ENCODE measurements at places on chromosomes 12 and 14. TPM values are rescaled to one million over a fixed set of nuclear protein-coding genes. Genes with fewer than 3 reads are reported as not detected.

- H3K4me3 ChIP-seq = no peak overlapping the region
- no peaks in the 10 kb centered on the region for H3K36me3 ChIP-seq
- H3K27me3 ChIP-seq = no peaks in the 10 kb centered on the region
- H3K4me1 ChIP-seq = peaks cover 28% of the 10 kb centered on the region
- DNase-seq = no peak
Measured at GRCh38 chr12:27284751-27285150, 40.7 kb downstream of the STK38L start.

GRCh38 chr14:62322216-62322615 lies 560.0 kb downstream of the SNAPC1 start:
- DNase-seq = no peak
- H3K4me3 ChIP-seq = no peak overlapping the region
- no peaks in the 10 kb centered on the region for H3K27me3 ChIP-seq
- no peaks in the 10 kb centered on the region for H3K36me3 ChIP-seq
- no peaks in the 10 kb centered on the region for H3K4me1 ChIP-seq

GRCh38 chr12:99119449-99119848 lies 474.4 kb downstream of the APAF1 start:
- no peak for DNase-seq
- H3K27me3 ChIP-seq = no peaks in the 10 kb centered on the region
- no peaks in the 10 kb centered on the region for H3K4me1 ChIP-seq
- no peaks in the 10 kb centered on the region for H3K36me3 ChIP-seq
- H3K27ac ChIP-seq = no peak overlapping the region

GRCh38 chr12:23843958-23844357 lies 105.5 kb downstream of the SOX5 start:
- DNase-seq = no peak
- no peaks in the 10 kb centered on the region for H3K36me3 ChIP-seq
- H3K27ac ChIP-seq = no peak overlapping the region
- H3K27me3 ChIP-seq = no peaks in the 10 kb centered on the region

GRCh38 chr14:65222440-65222858 lies 120.1 kb upstream of the MAX start:
- H3K27ac ChIP-seq = peak overlapping the region; percentile 26
- no peaks in the 10 kb centered on the region for H3K27me3 ChIP-seq
- peak; percentile 92 for DNase-seq
- peaks cover 20% of the 10 kb centered on the region for H3K4me1 ChIP-seq

GRCh38 chr12:40986001-40986400 lies 202.1 kb upstream of the PDZRN4 start:
- no peaks in the 10 kb centered on the region for H3K36me3 ChIP-seq
- H3K4me3 ChIP-seq = no peak overlapping the region
- no peaks in the 10 kb centered on the region for H3K4me1 ChIP-seq
- no peaks in the 10 kb centered on the region for H3K27me3 ChIP-seq

- H3K4me3 ChIP-seq = no peak overlapping the region
- no peak overlapping the region for H3K27ac ChIP-seq
- no peaks in the 10 kb centered on the region for H3K4me1 ChIP-seq
- H3K36me3 ChIP-seq = peaks cover 28% of the 10 kb centered on the region
- DNase-seq = no peak
Measured at GRCh38 chr12:71787580-71787979, 32.9 kb downstream of the RAB21 start.

GRCh38 chr12:119019166-119019565 lies 37.8 kb downstream of the SRRM4 start:
- no peaks in the 10 kb centered on the region for H3K4me1 ChIP-seq
- no peak for DNase-seq
- no peaks in the 10 kb centered on the region for H3K36me3 ChIP-seq
- no peak overlapping the region for H3K4me3 ChIP-seq
- no peak overlapping the region for H3K27ac ChIP-seq
- no peaks in the 10 kb centered on the region for H3K27me3 ChIP-seq

The RERG gene
- not detected for total RNA-seq

Data from osteoblast (primary cell).